ENCODE measurements at places on chromosomes 12 and 14. TPM values are rescaled to one million over a fixed set of nuclear protein-coding genes. Genes with fewer than 3 reads are reported as not detected.

DNA sequence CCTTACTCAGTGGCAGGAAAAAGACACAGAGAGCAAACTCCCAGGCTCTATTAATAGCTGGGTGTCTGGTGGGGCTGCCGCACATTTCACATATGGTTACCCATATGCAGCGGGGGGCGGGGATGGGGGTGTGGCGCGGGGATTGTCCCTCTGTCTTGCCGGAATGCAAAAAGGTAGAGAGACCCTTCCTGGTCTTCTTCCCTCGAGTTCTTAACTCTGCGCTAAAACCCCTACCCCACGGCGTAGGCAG is 1.7 kb downstream of the PRMT8 start:
- no peaks in the 10 kb centered on the region for H3K36me3 ChIP-seq
- H3K27ac ChIP-seq, result no peak overlapping the region
- H3K27me3 ChIP-seq, result peaks cover 11% of the 10 kb centered on the region
- H3K4me3 ChIP-seq, result no peak overlapping the region
- peaks cover 14% of the 10 kb centered on the region for H3K4me1 ChIP-seq

DNA sequence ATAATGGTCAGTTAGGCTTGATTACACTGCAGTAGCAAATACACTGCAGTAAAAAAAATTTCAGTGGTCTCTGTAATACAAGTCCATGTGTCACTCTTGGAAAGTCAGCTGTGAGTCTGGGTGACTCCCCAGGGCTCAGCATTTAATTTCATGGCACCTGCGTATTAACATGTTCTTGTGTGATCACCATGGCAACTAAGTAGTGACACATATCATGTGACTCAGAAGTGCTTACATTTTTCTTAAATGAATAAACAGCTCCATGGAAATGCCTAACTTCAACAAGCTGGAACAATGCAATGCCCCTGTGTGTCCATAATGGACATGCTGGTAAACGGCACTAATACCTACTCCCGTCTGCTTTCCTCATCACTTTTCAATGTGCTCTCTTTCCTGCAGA is 88.5 kb upstream of the ANO4 start:
- no peak overlapping the region for H3K27ac ChIP-seq
- no peaks in the 10 kb centered on the region for H3K36me3 ChIP-seq
- H3K4me3 ChIP-seq, result no peak overlapping the region

GRCh38 chr14:24300326-24300980 is 803 bp downstream of the NOP9 start:
- peaks cover 23% of the 10 kb centered on the region for H3K4me1 ChIP-seq
- no peak for DNase-seq
- peak overlapping the region; percentile 84 for H3K27ac ChIP-seq
- H3K4me3 ChIP-seq, result peak overlapping the region; percentile 82

Gene TMEM119
- 2.0 TPM for total RNA-seq

DNA sequence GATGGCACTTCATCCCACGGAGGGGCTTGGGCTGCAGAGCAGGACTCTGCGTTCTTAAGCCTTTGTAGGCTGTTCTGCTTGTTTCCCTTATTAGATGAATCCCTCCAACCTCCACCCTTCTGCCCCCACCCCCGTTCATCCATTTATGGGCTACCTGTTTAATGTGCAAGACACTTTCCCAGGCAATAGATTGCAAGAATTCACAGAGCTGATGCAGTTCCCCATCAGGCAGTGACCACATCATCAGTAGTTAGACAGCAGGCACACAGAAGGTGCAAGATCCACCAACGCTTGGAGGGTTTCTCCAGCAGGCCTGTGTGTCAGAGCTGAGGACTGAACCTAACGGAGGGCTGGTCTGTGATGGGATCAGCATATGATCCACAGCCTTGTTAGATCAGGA is 1.2 kb upstream of the C1R start:
- peaks cover 16% of the 10 kb centered on the region for H3K4me1 ChIP-seq
- no peaks in the 10 kb centered on the region for H3K27me3 ChIP-seq
- no peak overlapping the region for H3K4me3 ChIP-seq

DNA sequence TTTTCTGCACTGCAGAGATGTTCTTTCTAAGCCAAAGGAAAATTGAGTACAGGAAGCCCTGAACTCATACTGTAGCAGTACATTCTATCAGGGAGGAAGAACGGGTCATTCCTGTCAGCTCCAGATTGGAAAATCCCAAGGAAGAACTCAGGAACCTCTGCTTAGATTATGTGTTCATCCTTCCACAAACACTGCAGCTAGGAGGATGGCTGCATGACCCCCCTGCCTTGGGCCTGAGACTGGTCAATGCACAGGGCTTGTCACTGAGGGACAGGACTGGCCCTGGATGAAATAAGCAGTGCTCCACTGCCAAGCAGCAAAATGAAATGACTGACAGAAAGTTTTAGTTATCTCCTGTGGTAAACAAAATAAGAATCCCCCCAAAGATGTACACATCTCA is 1406.8 kb upstream of the TMEM132C start:
- H3K4me1 ChIP-seq, result no peaks in the 10 kb centered on the region
- H3K27ac ChIP-seq, result no peak overlapping the region
- DNase-seq, result no peak
- no peak overlapping the region for H3K4me3 ChIP-seq
- H3K27me3 ChIP-seq, result no peaks in the 10 kb centered on the region

GRCh38 chr12:93136253-93137055 is 207.4 kb upstream of the EEA1 start:
- peaks cover 10% of the 10 kb centered on the region for H3K4me1 ChIP-seq
- no peak for DNase-seq
- H3K36me3 ChIP-seq, result peaks cover 3% of the 10 kb centered on the region

GRCh38 chr14:94367347-94368242 is 20.8 kb downstream of the SERPINA1 start:
- no peak overlapping the region for H3K27ac ChIP-seq
- peaks cover 25% of the 10 kb centered on the region for H3K27me3 ChIP-seq
- H3K36me3 ChIP-seq, result no peaks in the 10 kb centered on the region
- H3K4me3 ChIP-seq, result no peak overlapping the region
- DNase-seq, result no peak

Gene MYBPC1
- not detected for total RNA-seq
